ENCODE measurements at places on chromosomes 7 and 10.

DNA sequence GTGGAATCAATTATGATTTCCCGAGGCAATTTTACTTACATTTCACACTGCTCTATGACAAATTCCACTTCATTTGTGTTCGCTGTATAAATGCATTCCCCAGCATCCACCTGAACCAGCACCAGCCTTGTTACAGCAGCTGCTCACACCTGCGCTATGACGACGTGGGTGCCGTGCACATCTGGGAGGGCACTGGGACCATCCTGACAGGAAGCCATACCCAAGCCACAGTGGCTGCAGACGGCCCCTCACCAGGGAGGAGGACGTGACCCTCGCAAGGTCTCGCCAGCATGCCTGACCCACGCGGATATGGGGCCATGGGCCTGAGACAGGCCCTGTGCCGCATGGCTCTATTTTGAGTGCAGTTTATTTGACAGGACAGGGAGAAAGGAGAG, 201.3 kb downstream of the MAD1L1 start:
- DNase-seq, result no peak

- no peak for DNase-seq
Measured at GRCh38 chr7:93562936-93563335, 11.6 kb downstream of the CALCR start.

DNA sequence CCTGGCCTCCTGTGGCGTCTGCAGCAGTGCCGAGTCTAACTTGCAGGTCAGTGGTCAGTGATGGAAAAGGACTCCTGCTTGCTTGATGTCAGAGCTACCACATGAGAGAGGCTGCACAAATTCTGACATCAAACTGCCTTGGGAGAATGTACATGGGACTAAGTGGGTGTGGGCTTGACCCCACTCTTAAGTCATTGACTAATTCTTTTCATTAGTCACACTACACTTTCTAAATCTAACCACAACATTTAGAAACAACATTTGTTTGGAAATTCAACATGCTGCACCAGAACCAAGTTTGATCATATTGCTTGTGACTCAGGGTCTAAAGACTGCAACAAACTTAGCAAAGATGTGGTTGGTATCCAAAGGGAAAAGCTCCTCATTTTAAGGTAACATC, 24.4 kb upstream of the CDC14C start:
- DNase-seq, result no peak

- no peak for DNase-seq
Measured at GRCh38 chr10:91590142-91590903, 42.5 kb downstream of the PPP1R3C start.

- no peak for DNase-seq
Measured at GRCh38 chr7:16913643-16914042, 31.9 kb upstream of the AGR3 start.

GRCh38 chr10:95388539-95388938, 97.7 kb upstream of the PDLIM1 start:
- DNase-seq, result peak; percentile 1

- no peak for DNase-seq
Measured at GRCh38 chr10:83915801-83916200, 223.5 kb upstream of the GHITM start.

DNA sequence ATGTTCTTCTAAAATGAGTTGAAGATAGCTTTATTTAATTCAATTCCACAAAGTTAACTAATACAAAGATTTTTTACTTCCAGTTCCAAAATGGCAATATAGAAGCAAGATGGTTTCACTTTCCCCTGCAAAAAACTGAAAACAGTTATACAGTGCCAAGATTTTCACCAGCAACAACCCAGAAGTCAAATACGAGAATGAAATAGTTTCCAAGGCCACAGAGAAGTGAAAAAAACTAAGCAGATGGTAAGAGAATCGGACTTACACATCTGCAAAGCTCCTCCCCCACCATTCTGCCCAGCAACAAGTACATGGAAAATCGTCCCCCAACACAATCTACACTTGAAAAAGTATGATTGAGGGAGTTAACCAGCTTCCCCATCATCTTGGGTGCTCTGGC, 30.3 kb upstream of the KEL start:
- DNase-seq, result no peak

DNA sequence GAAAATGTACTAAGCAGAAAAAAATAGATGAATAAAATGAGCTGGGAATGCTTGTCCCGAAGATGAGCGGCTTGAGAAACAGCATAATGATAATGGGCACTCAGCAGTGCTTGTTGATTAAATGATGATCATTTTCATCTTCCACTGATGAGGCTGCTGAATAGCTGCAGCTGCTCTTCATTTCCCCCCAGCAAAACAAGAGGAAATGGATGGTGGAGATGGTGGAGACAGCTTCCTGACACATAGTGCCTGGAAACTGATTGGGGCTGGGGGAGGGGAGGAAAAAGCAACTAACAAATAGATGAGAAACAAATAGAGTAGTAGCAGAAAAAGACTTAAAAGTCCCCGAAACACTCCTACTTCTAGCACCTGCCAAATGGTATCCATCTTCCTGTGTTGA, 41.4 kb downstream of the MRC1 start:
- DNase-seq, result no peak

Data from NCI-H774 (cell line).